IPS-NIHi11 (cell line): ENCODE measurements at places on chromosomes 7 and 10.

DNA sequence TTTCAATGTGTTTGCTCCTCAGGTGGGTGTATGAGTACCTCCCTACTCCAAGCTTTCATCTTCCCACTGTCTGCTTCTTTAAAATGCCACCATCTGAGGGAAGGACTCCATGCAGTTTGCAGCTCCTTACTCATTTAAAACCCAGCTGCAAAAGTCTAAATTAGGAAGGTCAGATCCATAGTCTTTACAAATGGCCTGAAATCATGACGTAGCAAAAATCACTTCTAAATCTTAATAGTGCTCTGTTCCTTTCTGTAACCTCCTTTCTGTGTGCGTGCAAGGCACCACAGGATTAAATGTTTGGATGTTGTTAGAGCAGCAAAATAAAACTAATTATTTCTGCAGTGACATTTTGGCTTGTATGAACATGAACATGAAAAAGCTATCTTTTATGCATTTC is 366.9 kb upstream of the IGFBP3 start:
- no peak for DNase-seq

DNA sequence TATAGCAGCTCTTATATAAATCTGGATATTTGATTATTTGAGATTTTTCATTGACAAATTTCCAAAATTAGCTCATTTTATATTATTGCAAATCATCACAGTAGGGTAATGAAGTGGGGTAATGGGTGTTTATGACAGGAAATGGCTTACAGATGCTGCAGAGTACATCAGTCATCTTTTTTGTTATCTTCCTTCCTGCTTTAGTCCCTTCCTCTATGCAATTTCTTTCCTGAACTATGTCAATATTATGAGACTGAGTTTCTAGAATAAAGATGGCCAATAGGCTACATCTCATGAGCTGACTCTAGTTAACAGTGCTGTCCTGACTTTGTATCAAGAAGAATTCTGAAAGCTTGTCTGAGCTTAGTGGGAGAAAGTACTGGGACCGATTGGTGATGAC is 244.5 kb downstream of the XPNPEP1 start:
- no peak for DNase-seq

DNA sequence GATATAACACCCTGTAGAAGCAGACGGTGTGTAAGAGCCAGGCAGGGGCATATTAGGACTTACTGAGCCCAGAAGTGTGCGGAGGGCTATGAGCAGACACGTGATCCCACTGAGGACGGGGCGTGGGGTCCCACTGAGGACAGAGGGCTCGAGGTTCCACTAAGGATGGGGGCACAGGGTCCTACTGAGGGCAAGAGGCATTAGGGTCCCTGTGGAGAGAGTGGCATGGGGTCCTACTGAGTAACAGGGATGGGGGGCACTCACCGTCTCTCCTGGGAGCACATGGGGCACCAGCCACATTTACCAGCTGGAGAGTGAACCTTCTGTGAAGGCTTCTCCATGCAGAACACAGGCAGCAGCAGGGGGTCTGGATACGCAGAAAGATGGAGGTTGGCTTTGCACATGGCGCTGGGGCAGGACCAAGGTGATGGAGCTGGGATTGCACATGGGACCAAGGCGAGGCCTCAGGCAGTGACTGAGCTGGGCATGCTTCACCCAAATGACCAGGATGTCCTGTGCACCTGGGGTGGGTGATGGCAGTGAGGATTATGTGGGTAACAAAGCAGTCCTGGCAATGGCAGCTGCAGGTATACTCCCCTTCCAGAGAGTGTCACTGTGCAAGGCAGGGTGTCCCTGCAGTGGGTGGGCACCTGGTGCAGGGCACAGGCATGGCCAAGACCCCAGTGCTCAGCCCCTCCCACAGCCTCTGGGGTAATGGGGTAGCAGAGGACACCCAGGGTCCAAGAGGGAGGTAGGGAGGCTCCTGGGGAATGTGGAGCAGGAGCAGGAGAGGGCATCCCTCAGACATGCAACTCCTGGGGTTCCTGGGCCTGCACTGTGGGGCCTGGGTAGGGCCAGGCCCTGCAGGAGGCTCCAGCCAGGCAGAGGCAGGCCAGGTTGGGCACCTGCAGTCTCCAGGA is 278.1 kb downstream of the TCERG1L start:
- no peak for DNase-seq

GRCh38 chr10:81108516-81109199 is 571.0 kb downstream of the SH2D4B start:
- no peak for DNase-seq

GRCh38 chr10:12376211-12376610 is 26.9 kb downstream of the CAMK1D start:
- no peak for DNase-seq

DNA sequence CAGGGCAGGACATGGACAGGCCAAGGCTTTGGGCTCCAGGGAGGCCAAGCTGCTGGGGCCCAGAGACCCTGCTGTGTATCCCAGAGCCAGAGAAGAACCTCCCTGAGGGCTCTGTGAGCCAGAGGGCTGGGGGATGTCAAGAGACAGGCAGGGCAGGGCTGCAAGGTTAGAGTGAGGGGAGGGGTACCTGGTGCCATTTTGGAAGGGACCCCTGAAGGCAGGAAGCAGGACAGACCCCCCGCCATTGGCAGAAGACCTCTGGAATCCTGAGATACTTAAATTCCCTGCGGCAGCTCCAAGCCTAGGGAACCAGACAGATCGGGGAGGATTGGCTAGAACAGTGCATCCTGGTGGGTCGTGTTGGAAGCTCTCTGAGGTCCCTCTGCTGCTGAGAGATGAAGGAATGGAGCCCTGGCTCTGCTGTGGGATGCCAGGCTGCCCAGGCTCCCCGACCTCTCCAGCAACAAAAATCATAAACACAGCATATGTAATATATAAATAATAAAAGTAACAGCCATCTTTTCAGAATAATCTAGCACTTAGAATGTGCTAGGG is 75.0 kb downstream of the LHPP start:
- DNase-seq: no peak

DNA sequence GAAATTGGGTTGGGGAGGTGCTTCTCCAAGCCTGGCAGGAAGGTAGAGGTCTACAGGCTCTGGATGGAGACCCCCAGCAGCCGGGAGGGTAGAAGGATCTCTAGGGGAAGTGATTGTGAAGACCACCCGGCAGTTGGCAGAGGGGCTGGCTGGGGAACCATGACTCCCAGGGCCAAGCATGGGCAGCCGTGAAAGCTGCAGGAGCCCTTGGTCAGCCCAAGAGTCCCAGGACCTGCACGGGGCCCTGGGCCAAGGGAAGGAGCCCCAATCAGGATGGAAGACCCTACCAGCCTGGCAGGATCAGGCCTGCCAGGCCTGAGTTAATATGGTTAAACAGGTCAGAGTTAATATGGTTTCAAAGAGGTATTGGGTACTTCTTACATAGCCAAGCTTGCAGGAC is 126.3 kb upstream of the NANOS1 start:
- no peak for DNase-seq

- no peak for DNase-seq
Observed at GRCh38 chr10:86941991-86942421, 15.4 kb downstream of the MMRN2 start.

GRCh38 chr10:1022413-1022812 is 3.2 kb downstream of the IDI2 start:
- no peak for DNase-seq

GRCh38 chr10:75525646-75526045 is 94.2 kb downstream of the LRMDA start:
- DNase-seq: no peak

DNA sequence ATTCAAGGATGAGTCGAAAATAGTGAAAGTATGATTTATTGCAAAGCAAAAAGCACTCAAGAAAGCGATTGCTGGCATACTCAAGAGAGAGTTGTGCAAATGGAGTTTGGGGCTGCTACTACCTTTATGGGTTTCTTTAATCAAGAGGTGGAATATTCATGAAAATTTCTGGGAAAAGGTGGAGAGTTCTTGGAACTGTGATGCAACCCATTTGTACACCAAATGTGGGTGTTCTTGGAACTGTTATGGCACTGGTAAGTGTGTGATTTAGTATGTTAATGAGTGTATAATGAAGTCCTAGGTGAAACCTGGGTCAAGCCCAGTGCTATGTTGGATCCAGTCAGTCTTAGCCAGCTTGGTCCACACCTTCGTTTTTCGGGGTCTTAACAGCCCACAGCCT is 3.4 kb upstream of the VOPP1 start:
- DNase-seq: no peak

GRCh38 chr7:100827330-100828226 is at the start of gene EPHB4:
TSS of gene EPHB4 (minus strand) at chr7:100827523. CDS start at chr7:100827030, 493 bp downstream.
- peak; percentile 87 for DNase-seq

DNA sequence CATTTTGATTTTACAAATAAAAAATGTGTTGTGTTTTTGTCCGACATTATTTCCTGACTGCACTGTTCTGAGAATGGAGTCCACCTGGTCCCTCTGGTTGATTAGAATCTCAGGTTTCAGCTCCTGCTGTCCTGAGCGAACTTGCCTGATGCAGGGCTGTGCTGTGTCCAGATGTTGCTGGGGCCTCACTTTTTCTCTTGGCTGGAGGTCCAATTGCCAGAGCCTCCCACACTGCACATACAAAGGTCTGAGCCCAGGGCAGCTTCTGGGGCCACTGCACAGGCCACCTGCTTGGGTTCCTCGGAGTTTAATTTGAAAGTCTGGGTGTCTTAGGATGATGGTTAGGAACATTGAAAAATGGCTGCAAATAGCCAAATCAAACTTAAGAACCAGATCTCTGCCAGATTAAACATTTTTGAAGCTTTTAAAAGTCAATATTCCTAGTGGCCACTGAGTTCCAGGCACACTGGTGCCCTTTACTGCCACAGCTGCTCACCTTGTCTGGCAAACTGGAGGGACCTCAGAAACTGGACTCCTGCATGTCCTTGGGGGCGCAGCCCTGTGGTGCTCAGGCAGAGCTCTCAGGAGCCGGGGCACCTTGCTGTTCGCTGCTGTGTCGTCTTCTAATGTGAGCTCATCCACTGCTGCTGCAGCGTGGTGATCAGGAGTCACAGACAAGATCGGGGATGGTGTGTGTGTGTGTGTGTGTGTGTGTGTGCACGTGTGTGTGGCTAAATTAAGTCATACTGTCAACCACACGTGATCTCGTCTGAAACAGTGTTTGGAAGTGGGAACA is 75.0 kb downstream of the WDR37 start:
- DNase-seq: no peak

GRCh38 chr7:27095897-27096767 is at the start of gene HOXA1:
TSS of gene HOXA1 (minus strand) at chr7:27096000. CDS start at chr7:27095912, 88 bp downstream.
- peak; percentile 87 for DNase-seq

- DNase-seq: peak; percentile 23
Observed at GRCh38 chr7:19404912-19405329, 259.7 kb upstream of the FERD3L start.

GRCh38 chr7:148304456-148304855 is 286.1 kb upstream of the C7orf33 start:
- DNase-seq: no peak

- no peak for DNase-seq
Observed at GRCh38 chr7:29126804-29127203, 19.5 kb downstream of the CPVL start.

- no peak for DNase-seq
Observed at GRCh38 chr10:57754803-57755202, 512.9 kb downstream of the IPMK start.

DNA sequence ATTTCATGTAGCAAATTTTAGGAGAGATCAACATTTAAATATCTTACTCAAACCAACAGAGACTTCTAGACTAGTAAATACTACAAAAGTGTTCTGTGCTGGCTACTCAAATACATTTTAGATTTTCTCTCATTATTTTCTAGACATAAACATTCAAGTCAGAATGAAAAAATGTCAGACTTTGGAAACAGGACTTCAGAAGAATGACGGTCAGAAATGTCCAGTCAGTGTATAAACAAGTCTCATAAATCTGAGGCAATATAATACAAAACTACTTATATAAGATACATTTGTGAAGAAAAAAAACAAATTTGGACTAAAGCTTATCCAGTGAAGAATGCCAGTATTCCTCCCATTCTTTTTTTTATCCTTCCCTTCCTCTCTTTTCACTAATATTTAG is 25.9 kb downstream of the RNLS start:
- no peak for DNase-seq

GRCh38 chr10:3542185-3542611 is 242.8 kb downstream of the KLF6 start:
- no peak for DNase-seq

DNA sequence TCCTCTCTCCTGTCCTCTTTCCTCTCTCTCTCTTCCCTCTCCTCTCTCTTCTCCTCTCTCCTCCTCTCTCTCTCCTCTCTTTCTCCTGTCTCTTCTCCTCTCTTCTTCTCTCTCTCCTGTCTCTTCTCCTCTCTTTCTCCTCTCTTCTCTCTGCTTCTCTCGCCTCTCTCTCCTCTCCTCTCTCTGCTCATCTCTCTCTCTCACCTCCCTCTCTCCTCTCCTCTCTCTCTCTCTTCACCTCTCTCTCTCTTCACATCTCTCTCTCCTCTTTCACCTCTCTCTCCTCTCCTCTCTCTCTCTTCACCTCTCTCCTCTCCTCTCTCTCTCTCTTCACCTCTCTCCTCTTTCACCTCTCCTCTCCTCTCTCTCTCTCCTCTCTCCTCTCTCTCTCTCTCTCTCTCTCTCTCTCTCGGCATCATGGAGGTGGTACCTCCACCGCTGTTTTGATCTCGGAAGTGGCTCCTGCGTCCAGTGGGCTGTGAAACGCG is 30.1 kb downstream of the CFAP46 start:
- no peak for DNase-seq

GRCh38 chr10:78283069-78283682 is 249.5 kb downstream of the RPS24 start:
- peak; percentile 67 for DNase-seq

- no peak for DNase-seq
Observed at GRCh38 chr7:40795607-40796006, 660.8 kb downstream of the SUGCT start.

- DNase-seq: no peak
Observed at GRCh38 chr7:67463983-67464382, 467.4 kb downstream of the TYW1 start.

DNA sequence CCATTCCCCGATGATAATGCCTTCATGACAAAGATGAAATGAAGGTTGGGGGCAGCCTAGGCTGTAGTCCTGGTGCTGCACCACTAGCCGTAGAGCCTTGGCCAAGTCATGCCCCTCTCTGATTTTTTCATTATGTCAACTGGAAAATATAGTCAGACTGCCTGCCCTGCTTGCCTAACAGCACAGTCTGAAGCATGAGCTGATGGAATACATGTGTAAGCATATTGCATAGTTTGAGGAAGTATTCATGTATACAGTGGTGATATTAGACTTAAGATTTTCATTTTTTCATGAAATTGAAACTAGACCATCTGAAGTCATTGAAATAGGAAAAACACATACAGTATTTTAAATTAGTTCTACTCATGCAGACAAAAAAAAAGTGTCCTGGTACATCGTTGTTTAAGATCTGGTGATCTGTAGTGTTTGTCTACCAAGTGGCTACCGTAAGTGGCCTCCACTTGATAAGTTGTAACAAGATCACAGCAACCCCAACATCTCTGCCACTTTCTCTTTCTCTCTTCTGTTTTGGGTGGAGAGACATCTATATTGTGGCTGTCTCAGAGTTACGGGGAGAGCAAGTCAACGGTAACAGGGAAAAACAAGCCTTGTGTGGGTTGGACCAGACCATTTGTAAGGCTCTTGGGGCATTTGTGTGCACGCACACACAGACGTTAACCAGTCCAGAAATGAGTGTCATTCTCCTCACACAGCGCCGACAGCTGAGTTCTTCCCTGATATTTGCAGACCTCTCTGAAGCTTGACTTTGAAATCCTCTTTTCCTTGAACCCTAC is 716.6 kb upstream of the GALNT17 start:
- no peak for DNase-seq
